Uterus (tissue), 4 donors: ENCODE measurements at places on chromosomes 2 and 18. TPM values are rescaled to one million over a fixed set of nuclear protein-coding genes. Genes with fewer than 3 reads are reported as not detected.

Gene ACADL
- 11.7 TPM for total RNA-seq

GRCh38 chr2:62186156-62186905, 9.6 kb upstream of the B3GNT2 start:
- no peaks in the 10 kb centered on the region for H3K4me1 ChIP-seq
- no peak for DNase-seq
- no peaks in the 10 kb centered on the region for H3K36me3 ChIP-seq

Gene CAVIN2
- 37.3 TPM for total RNA-seq

DNA sequence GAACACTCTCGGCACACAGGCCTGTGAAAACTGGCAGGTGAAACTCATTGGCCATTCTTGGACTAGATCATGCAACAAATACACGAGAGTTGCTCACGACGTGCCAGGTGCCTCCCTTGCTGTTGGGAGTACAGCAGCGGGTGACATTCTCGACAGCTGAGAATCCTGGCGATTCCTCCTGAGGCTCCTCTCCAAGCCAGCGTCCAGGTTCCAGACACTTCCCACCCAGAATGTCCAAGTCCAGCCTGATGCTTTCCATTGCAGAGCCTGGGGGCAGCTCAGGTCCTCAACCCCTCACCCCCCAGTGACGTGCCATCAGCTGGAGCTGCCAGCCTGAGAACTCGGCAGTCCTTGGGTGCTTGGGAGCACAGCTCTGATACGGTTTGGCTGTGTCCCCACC, 124.2 kb downstream of the PXDN start:
- H3K4me1 ChIP-seq = no peaks in the 10 kb centered on the region
- H3K27ac ChIP-seq = peak overlapping the region; percentile 33
- H3K36me3 ChIP-seq = no peaks in the 10 kb centered on the region
- H3K27me3 ChIP-seq = no peaks in the 10 kb centered on the region
- H3K4me3 ChIP-seq = no peak overlapping the region

Gene UGT1A4
- not detected for total RNA-seq

DNA sequence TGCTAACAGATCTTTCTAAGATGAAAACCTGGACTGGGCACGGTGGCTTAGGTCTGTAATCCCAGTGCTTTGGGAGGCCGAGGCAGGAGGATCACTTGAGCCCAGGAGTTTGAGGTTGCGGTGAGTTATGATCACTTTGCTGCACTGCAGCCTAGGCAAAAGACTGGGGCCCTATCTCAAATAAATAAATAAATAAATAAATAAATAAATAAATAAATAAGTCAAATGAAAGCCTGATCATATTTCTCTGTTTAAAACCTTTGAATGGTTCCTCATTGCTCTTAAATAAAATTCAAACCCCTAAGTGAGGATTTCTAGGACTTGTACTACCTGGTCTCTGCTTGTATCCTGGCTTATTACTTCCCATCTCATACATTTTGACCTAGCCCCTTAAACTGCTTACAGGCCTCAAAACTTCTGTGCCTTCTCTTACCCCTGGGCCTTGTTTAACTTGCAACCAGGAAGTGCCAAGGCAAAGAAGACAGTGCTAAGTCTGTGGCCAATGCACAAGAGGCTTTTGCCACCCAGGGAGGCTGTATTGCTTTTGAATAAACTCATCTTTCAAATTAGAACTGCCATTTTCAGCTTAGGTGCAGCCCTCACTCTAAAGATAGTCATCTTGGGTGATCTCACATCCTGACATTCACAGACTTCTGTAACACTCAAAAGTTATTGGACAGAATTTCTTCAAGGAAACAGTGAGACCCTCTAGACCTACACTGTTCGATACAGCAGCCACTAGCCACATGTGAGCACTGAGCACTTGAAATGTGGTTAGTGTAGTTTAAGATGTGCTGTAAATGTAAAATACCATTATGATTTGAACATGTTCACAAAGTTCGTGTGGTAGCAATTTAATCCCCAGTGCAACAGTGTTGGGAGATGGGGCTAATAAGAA, 73.7 kb downstream of the POLE4 start:
- no peak for DNase-seq
- H3K4me3 ChIP-seq = no peak overlapping the region
- H3K27ac ChIP-seq = no peak overlapping the region
- no peaks in the 10 kb centered on the region for H3K4me1 ChIP-seq

DNA sequence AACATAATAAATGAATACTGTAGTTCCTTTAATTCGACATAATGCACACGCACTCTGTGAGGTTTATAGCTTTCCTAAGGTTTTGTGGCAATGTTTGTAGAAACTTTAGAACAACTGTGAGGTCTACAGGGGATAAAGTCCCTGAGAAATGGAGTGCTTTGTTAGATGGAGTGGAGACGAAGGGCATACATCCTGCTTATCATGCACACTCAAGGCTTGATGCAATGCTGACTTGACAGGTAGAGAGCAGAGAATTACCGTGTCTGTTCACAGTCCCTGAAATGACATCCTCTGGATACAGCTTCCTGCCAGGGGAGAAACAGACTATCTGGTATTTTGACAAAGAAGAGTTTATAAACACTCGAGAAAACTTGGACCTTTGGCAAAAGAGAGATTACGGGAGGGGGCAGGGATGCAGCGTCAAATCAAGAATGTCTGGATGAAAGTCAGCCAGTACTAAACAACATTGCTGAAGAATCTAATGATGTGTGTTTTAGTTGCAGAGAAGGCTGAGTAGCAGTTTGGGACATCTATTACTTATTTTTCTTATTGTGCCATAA, 766.9 kb upstream of the ZEB2 start:
- H3K4me1 ChIP-seq = no peaks in the 10 kb centered on the region
- H3K27me3 ChIP-seq = no peaks in the 10 kb centered on the region
- no peak overlapping the region for H3K27ac ChIP-seq
- DNase-seq = no peak

- no peak for DNase-seq
- no peaks in the 10 kb centered on the region for H3K27me3 ChIP-seq
- no peak overlapping the region for H3K4me3 ChIP-seq
- no peaks in the 10 kb centered on the region for H3K4me1 ChIP-seq
- no peaks in the 10 kb centered on the region for H3K36me3 ChIP-seq
Measured at GRCh38 chr2:53315149-53315548, 452.5 kb upstream of the CHAC2 start.

DNA sequence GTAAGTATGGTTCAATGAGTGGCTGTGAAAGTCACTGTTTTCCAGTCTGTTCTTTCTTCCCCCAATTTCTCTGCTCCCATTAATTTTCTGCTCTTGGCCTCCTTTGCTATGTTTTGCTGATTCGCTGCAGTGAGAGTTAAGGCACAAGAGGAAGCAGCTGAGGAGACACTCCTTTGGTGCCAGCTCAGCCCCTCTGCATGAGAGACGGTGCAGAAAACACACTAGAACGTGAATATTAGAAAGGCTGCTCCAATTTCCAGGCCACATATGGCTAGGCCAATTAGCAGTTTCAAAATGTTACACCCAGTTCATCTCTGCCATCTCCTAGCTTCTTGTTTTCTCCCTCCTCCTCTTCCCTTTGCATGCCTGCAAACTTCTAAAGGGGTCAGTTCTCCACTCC, 38.9 kb downstream of the AKAIN1 start:
- no peak overlapping the region for H3K27ac ChIP-seq
- DNase-seq = no peak
- no peaks in the 10 kb centered on the region for H3K36me3 ChIP-seq
- no peaks in the 10 kb centered on the region for H3K27me3 ChIP-seq

GRCh38 chr2:71928734-71929481, 218.8 kb downstream of the CYP26B1 start:
- DNase-seq = no peak
- no peaks in the 10 kb centered on the region for H3K27me3 ChIP-seq
- H3K27ac ChIP-seq = no peak overlapping the region
- H3K36me3 ChIP-seq = no peaks in the 10 kb centered on the region

Gene PROC
- total RNA-seq = 0.21 TPM

Gene CNDP1
- 1.0 TPM for total RNA-seq

GRCh38 chr18:57956491-57956890, 87.5 kb upstream of the NEDD4L start:
- no peaks in the 10 kb centered on the region for H3K4me1 ChIP-seq
- no peak overlapping the region for H3K27ac ChIP-seq
- H3K27me3 ChIP-seq = no peaks in the 10 kb centered on the region
- H3K36me3 ChIP-seq = no peaks in the 10 kb centered on the region

DNA sequence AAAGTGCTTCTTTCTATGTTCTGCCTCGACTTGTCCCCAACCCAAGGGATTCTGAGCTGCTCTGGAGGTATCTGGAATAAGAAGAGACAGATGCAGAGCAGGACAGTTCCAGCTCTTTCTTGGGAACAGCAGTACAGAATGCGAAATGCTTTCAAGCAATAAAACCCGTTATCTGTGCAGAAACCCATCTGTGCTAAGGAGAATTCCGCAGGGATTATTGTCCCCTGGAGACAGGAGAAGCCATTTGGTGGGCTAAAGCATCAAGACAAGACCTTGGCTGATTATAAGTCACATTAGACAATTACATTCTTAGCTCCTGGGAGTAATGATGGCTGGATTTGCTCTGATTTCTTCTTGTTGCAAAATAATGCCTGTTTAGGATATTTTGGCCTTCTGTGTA, 185.4 kb upstream of the GLI2 start:
- H3K4me1 ChIP-seq = no peaks in the 10 kb centered on the region
- no peaks in the 10 kb centered on the region for H3K36me3 ChIP-seq
- DNase-seq = no peak
- H3K27me3 ChIP-seq = no peaks in the 10 kb centered on the region

Gene TMEM200C
- total RNA-seq = 1.6 TPM

- H3K36me3 ChIP-seq = no peaks in the 10 kb centered on the region
- peak overlapping the region; percentile 85 for H3K4me3 ChIP-seq
- no peak for DNase-seq
- H3K27ac ChIP-seq = peak overlapping the region; percentile 95
- H3K27me3 ChIP-seq = no peaks in the 10 kb centered on the region
Measured at GRCh38 chr2:190882411-190882766, 1.8 kb downstream of the GLS start.

Gene ERMN
- 0.12 TPM for total RNA-seq
